ENCODE measurements at places on chromosomes 1 and 21. TPM values are rescaled to one million over a fixed set of nuclear protein-coding genes. Genes with fewer than 3 reads are reported as not detected.

GRCh38 chr1:53576866-53577760 is 117.9 kb downstream of the DMRTB1 start:
- DNase-seq, result no peak

DNA sequence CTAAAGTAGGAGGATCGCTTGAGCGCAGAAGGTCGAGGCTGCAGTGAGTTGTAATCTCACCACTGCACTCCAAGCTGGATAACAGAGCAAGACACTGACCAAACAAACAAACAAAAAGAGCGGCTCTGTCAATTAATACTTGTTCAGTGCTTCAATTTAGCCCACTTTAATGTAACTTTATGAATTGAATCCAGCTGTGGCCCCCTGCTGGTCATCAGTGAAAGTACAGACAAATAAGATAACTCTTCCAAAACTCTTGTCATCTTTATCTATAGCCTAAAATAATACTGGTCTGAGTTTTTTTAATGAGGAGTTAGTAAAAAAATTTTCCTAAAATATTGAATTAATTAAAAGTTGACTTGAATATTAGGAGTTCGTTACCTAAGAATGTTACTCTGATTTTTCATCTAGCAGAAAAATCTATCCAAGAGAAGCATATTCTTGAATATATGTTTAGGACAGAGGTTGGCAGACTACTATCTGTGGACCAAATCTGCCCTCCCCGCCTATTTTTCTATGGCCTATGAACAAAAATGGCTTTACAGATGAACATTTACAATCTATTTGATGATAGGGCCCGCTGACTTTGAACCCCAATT is 26.1 kb downstream of the ATP5PF start:
- no peak for DNase-seq

- DNase-seq, result no peak
These were observed 42.1 kb downstream of the PARP1 start for GRCh38 chr1:226365831-226366231.

DNA sequence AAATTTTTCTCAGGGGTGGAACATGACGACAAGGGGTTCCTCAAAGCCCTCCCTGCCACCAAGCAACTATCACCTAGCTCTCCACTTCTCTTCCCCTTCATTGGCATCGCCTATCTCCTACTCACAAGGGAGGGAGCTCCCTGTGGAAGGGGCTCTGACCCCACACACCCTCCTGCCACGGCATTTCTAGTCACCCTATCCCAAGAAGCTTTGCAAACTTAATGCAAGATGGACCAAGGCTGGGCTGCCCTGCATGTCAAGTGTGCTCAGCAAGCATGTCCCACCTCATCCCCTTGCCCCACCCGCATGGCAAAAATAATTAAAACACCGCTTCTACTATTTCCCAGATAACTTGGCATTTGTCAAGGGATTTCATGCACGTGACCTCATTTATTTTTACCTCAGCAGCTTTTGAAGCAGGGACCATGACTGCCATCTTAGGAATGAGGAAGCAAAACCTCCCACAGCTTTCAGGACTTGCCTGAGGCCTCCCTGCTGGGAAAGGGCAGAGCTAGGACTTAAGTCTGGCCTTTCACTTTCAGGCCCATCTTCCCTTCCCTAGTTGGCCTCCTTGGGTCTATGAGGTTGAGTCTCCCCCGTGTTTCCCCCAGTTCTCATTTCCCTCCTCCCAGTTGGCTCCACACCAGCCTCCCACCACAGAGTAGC is 161.3 kb downstream of the TSEN15 start:
- DNase-seq, result no peak

SELENBP1 gene
- 0.41 TPM for total RNA-seq

DNA sequence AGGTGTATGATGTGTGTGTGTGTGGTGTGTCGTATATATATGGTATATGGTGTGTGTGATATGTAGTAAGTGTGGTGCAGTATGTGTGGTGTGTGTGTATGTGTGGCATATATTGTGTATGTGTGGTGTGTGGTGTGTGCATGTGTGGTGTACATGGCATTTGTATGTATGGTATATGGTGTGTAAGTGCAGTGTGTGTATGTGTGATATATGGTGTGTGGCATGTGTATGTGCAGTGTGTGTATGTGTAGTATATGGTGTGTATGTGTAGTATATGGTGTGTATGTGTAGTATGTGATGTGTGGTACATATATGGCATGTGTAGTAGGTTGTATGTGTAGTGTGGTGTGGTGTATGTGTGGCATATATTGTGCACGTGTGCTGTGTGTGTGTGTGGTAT is 74.9 kb downstream of the OLFML3 start:
- DNase-seq, result no peak

RNU5D-1 gene
- not detected for total RNA-seq

DNA sequence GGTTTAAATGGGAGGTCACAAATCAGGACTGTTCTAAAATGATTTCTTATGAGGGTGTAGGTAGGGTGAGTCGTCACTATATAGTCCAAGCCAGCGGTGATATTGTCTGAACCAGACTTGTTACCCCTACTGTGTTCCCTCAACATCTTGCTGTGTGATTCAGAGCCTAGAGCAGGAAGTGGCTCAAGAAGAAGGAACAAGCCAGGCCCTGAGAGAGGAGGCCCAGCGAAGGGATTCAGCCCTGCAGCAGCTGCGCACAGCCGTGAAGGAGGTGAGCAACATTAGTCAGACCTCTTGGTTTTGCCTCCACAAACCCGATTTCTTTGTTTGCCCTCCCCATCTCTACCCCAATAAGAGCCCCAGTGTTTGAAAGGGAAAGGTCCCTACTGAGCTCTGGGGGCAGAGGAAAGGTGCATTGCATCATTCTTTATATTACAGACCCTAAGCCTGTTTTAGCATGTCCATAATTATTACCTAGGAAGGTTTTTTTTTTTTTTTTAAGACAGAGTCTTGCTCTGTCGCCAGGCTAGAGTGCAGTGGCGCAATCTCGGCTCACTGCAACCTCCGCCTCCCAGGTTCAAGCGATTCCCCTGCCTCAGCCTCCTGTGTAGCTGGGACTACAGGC is 5.0 kb upstream of the SH3BGRL3 start:
- DNase-seq, result no peak

DNA sequence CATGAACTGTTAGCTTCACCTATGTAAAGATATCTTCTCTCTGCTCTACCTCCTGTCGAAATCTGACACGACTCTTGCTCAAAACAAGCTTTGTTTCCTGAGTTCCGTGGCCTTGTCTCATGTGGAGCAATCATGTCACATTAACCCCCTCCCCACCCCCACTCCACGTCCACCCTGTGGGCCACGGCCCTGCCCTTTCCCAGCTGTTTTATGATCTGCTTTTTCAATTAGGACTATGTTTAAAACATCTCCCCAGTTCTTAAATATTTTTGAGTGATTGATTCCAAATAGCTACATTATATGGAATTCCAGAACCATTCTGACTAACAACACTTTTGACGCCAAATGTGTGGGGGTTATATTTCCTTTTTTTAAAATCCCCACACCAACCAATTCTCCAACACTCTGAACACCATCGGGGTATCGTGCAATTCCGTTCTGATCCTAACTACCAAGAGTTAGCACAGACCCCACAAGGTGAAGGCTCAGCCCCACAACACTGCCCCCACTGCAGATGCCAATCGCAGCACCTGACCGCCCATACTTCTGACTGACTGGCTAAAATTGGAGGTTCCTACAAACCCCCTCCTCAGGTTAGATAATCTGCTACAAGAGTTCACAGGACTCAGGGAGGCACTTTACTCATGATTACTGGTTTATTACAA is 12.7 kb upstream of the S100A8 start:
- DNase-seq, result no peak

CDKN2C gene
- total RNA-seq, result 8.5 TPM

- no peak for DNase-seq
These were observed 846.2 kb downstream of the ADGRL2 start for GRCh38 chr1:82646888-82647287.

DNA sequence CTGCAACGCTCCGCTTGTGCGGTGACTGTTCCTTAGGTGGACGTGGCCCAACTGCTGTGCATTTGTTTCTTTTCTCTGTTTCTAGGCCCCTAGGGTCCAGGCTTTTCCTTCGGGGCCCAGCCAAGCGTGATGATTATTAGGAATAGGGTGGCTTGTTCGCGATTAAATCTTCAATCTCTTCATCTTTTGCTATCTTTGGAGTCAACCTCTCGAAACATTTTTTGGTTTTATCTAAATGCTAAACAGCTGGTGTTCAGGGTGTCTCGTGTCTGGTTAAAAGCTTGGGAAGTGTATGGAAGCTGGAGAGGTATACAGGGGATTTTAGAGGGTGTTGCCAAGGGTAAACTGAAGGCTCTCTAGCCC is 844 bp upstream of the PLD5 start:
- DNase-seq, result no peak

BSDC1 gene
- total RNA-seq, result 23.9 TPM

GRCh38 chr1:35406103-35406502 is 137.6 kb downstream of the ZMYM4 start:
- no peak for DNase-seq

DNA sequence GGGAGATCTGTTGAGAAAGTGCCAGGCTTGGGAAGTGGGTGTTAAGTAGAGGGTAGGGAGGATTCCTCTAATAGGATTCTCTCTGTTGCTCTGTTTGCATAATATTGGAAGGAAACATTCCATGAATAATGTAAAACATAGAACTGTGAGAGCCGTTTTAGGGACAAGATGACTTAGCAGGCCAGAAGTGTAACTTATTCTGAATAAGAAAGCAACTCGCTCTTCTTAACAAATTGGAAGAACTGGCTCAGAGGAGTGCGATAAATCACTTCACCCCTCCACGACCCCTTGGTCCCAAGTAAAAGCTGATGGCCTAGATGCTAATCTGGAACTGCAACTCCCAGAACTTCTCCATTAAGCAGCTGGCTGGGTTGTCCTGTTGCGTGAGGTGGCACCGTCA is 19.1 kb downstream of the SIM2 start:
- DNase-seq, result no peak

DNA sequence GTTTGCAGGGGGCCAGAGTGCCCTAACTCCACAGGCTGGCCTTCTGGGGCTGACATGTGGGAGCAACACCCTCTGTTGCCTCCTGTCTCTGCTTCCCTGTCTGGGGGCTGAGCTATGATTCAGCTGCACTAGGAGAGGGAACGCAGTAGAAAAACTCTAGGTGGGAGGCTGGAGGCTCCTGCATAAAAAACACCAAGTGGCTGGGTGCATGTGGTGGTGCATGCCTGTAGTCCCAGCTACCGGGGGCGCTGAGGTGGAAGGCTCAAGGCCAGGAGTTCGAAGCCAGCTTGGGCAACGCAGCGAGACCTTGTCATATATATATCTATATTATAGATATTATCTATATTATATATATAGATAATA is 5.6 kb downstream of the KIF17 start:
- no peak for DNase-seq

DNA sequence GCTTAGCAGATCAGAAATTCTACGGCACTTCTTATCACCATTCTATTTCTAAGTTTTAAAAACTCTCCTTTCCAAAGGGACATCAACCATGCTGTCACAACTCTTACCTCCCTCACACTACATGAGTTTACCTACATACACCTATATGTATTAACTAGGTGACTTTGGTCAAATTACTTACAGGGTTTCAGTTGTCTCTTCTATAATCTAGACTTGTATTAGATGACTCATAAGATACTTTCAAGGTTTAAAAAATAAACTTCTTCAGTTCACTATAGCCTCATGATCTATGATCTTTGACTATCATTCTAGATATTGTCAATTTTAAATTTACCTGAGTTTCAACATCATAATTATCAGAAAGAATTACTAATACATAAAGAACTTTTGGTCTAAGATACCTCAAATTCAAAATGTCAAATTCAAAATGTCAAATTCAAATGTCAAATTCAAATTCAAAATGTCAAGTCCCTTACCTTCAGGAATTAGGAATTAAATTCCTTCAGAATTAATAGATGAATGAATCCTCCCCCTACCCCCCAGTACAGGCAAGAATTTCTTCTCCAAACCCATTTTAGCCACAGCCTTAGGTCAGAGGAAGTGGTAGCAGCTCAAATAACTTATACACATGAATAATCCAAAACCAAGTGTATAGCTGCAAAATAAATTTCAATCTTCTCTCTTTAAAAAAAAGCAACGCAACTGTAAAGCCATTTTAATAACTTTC is 31.1 kb downstream of the OTUD7B start:
- no peak for DNase-seq

OVAAL gene
- not detected for total RNA-seq

DNA sequence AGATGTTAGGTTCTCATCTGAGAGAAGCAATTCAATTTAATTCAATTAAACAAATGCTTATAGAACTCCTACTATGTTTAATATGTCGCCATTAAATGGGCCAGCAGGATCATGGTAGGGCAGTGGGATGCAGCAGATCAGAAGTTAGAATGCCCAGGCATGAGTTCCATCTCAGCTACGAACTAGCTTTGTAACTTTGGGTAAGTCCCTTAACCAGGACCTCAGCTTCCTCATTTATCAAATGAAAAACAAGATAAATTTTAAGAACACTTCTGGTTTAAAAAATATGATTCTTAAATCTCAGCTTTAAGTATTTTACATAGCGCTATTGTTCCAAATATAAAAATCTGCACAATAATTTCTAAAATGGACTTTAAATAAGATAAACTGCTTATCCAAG is 67.5 kb upstream of the GFI1 start:
- DNase-seq, result no peak

GRCh38 chr21:24260751-24261150 is 1346.5 kb downstream of the MRPL39 start:
- DNase-seq, result no peak

GRCh38 chr1:28115267-28115666 is 26.9 kb upstream of the EYA3 start:
- DNase-seq, result peak; percentile 66

- DNase-seq, result no peak
These were observed 130.8 kb downstream of the BEND5 start for GRCh38 chr1:48645883-48646282.
